IPS DF 6.9 (cell line): ENCODE measurements at places on chromosomes 13 and 19.

DNA sequence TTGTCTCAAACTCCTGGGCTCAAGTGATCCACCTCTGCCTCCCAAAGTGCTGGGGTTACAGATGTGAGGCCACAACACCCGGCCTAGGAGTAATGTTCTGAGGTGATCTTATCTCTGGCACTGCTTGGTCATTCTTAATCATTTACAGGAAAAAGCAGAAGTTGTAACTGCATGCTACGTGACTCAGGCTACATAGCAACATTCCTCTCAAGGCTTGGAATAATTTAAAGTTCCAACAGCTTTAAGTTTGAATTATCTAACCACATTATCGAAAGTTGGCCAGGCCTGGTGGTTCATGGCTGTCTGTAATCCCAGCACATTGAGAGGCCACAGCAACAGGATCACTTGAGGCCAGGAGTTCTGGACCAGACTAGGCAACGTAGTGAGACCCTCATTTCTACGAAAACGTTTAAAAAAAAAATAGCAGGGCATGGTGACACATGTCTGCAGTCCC lies 3.9 kb upstream of the B9D2 start:
- DNase-seq = no peak
- no peak overlapping the region for H3K27ac ChIP-seq
- no peak overlapping the region for H3K4me3 ChIP-seq
- H3K36me3 ChIP-seq = no peaks in the 10 kb centered on the region
- no peaks in the 10 kb centered on the region for H3K27me3 ChIP-seq
- H3K4me1 ChIP-seq = no peaks in the 10 kb centered on the region

DNA sequence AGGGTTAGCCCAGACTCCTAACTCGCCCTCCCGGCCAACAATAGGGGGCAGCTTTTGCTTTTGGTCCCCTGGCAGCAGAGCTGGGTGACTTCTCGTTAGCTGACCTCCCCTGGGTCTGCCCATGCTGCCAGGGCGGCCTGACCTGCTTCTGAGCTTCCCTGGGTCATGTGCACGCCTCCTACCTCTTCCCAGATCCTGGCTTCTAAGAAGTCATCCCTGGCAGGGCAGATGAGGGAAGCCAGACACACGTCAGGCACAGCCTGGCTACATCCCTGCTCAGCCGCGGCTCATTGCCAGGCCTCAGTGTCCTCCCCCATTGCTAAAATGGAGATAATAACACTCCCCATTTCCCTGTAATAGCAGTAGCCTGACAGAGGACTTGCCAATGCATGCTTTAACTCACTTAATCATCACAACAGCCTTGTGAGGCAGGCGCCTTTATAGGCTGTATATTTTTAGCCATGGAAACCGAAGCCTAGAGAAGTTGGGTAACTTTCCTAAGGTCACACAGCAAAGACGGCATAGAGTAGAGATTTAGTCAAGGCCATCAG lies 2.1 kb downstream of the KCNK6 start:
- DNase-seq = no peak
- no peak overlapping the region for H3K4me3 ChIP-seq
- peaks cover 5% of the 10 kb centered on the region; the same call in 1 of the 2 replicates for H3K27me3 ChIP-seq
- H3K36me3 ChIP-seq = 0 out of 2 replicates have a peak, but pooled peaks cover 2% of the 10 kb centered on the region
- no peaks in the 10 kb centered on the region for H3K4me1 ChIP-seq
- no peak overlapping the region for H3K27ac ChIP-seq

DNA sequence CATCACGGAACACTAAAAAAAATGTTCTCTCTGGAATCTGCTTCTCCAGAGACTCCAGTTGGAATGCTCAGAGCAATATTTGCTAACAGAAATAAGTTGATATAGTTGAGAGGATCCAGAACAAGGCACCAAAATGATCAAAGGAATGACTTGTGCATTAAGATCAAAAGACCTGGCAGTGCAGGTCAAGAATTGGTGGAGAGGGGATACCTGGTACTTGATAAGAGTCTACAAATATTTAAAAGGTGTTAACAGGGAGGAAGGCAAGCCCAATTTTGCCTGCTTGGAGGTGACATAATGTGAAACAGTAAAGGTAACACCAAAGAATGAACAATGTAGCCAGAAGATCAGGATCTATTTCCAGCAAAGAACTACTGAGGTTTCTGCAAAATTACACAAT lies 20.0 kb upstream of the TNFRSF19 start:
- no peak overlapping the region for H3K27ac ChIP-seq
- H3K4me3 ChIP-seq = no peak overlapping the region
- H3K36me3 ChIP-seq = no peaks in the 10 kb centered on the region
- H3K4me1 ChIP-seq = no peaks in the 10 kb centered on the region; the same call in 1 of the 2 replicates
- DNase-seq = no peak

DNA sequence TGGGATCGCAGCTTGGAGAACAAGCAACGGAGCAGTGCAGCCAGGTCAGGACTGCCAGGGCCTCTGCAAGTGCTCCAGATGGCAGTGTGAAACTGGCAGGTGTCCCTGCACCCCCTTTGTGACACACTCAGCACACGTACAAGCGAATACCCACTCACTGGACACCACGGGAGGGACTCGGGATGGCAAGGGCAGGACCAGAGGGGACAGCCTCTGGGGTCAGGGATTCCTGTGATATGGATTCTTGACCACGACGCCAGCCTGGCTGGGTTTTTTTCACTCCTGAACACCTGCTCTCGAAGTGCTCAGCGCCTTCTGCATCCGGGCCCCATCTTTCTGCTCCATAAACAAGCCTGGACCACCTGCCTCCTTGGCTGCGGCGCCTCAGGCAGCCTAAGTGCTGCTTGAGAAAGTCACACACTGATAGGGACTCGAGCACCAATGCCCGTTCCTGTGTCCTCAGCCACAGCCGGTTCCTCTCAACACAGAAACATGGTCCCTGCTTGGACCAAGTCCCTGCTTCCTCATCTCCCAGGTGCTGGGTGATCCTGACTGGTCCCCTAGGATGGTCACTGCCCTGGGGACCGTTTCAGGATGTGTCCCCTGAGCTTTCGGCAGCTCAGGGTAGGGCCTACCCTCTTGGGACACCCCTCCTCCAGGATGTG lies 22.0 kb downstream of the ELAVL1 start:
- no peak overlapping the region for H3K27ac ChIP-seq
- H3K27me3 ChIP-seq = no peaks in the 10 kb centered on the region
- no peak overlapping the region for H3K4me3 ChIP-seq
- no peak for DNase-seq
- H3K36me3 ChIP-seq = peaks cover 70% of the 10 kb centered on the region

GRCh38 chr13:26200811-26201210 lies 21.3 kb downstream of the RNF6 start:
- no peaks in the 10 kb centered on the region for H3K4me1 ChIP-seq
- no peak overlapping the region for H3K27ac ChIP-seq
- DNase-seq = no peak
- no peaks in the 10 kb centered on the region for H3K36me3 ChIP-seq
- H3K27me3 ChIP-seq = no peaks in the 10 kb centered on the region

DNA sequence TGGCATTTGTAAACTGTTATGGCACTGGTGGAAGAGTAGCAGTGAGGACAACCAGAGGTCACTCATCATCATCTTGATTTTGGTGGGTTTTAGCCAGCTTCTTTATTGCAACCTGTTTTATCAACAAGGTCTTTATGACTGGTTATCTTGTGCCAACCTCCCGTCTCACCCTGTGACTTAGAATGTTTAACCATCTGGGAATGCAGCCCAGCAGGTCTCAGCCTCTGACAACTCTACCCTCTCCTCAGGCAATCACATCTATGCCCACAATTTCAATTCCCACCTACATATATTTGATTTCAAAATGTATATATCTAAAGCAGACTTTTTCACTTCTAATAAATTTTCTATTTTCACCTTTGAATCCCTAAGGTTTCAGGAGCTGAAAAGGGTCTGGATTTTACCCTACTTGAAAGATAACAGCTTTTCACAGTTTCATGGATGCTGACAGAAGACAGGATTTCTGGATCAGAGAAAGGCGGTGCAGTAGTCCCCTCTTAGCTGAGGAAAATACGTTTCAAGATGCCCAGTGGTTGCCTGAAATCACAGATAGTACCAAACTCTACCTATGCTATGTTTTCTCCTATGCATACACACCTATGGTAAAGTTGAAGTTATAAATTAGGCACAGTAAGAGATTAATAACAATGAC lies 1171.8 kb downstream of the DIAPH3 start:
- no peak overlapping the region for H3K27ac ChIP-seq
- DNase-seq = no peak
- no peaks in the 10 kb centered on the region for H3K4me1 ChIP-seq
- no peaks in the 10 kb centered on the region for H3K36me3 ChIP-seq

GRCh38 chr13:42883771-42884467 lies 102.5 kb downstream of the FAM216B start:
- H3K4me3 ChIP-seq = no peak overlapping the region
- H3K27ac ChIP-seq = no peak overlapping the region
- DNase-seq = no peak
- H3K27me3 ChIP-seq = no peaks in the 10 kb centered on the region; the same call in 1 of the 2 replicates
